ENCODE measurements at places on chromosomes 6 and 20.

GRCh38 chr6:157486572-157486971 lies 105.6 kb downstream of the ZDHHC14 start:
- no peak for DNase-seq

- DNase-seq = no peak
These were observed 11.6 kb upstream of the RSPO4 start for GRCh38 chr20:1013566-1014340.

GRCh38 chr20:11851646-11852045 lies 66.0 kb upstream of the BTBD3 start:
- no peak for DNase-seq

DNA sequence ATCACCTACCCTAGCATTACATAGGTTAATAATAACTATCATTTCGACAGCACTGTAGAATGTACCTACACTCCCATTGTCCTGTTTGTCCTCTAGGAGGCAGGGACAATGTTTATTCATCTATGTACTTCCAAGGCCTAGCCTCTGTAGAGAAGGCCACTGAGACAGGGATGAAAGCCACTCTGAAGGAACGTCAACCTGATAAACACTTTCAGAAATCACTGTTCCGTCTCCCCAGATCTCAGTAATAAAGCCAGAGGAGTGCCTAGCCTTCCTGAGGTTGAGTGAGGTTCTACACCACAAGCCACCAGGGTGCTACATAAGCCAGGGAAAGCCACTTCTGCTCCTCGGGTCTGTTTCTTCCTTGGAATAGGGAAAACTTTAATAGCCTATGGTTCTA lies 44.8 kb downstream of the POPDC3 start:
- DNase-seq = no peak

DNA sequence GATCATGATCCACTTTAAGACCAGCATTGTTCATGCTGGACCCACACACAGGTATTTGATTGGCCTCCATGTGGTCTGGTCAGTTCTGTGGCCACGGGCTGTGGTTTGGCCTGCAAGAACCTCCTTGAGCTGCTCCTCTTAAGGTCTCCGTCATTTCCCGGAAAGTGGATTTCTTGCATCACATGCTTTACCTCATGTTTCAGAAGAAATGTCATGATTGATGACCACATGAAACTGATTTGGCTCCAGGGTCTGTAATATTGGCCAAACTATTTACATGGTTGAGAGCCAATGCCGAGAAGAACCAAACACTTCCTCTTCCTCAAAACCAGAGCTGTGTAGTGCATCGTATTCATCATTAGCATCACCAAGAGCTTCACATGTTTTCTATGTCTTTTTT lies 13.2 kb upstream of the RSPH3 start:
- DNase-seq = no peak

DNA sequence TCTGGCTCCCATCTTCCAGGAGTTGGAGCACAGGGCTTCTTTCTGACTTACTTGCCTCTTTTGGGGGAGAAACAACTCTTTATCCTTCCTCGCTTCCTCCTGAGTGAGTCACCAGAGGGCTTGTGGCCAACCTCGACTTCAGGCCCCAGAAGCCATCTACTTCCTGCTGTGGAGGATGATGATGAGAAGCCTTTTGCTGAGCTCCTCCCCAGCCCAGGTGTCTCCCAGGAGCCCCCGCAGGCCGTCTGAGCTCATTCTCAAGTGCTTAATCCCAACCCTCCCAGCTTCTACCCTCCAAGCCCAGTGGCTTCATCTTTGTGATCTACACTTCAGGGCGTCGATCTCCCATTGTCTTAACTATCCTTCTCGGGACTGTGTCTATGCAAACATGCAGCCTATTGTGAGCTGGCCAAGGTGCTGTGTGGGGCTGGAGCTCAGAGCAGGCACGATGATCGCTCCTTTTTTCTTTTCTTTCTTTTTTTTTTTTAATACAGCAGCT lies 27.9 kb downstream of the SDCBP2 start:
- peak; percentile 43 for DNase-seq

DNA sequence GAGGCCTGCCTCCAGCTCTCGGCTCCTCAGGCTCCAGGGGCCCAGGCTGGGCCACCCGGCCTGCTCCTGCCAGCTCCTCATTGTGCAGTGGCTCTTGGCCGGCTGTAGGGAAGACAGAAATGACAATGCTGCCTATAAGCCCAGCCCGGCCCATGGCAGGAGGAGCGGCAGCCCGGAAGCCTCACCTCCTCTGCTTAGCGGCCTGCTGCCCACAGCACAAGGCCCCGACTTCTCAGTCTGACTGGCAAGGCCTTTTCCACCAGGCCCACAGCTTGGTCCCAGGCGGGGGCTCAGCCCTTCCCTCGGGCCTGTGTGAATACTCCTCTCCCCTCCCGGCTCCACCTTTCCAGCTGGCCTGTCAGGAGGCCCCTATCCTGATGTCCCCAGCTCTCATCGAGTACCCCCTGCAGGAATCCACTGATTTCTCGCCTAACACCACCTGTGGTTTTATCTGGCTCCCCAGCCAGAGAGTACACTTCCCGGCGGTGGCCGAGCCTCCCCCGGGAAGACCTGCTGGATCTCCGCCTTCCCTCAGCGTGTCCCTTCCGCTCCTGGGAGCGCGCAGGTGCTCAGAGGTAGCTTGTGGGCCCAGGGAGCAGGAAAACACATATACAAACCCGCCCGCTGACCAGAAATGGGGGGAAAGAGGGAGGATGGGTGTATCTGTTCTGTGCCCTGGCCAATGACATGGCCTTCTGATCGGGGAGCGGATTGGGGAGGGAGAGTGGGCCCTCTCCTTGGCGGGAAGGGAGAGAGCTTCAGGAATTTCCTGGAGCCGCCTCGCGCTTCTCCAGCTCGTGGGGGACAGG lies 963 bp downstream of the DDRGK1 start:
- DNase-seq = peak; percentile 36

DNA sequence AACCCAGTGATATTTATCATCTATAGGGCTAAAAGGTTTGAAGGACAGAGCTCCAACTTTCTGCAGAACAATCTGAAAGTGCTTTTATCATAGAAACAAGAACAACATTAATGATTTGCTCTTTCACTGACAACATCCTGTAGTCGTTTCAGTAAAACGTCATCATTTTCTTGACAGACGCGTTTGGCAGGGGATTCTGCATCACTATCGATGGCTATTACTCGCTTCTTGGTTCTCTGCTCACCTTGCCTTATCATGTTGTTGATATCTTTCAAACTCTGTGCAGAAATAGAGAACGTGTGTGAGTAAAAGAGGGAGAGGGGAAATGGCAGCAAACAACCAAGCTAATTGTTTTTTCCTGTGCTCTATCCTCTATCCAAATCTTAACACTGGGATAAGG lies 47.1 kb upstream of the SAMHD1 start:
- no peak for DNase-seq

DNA sequence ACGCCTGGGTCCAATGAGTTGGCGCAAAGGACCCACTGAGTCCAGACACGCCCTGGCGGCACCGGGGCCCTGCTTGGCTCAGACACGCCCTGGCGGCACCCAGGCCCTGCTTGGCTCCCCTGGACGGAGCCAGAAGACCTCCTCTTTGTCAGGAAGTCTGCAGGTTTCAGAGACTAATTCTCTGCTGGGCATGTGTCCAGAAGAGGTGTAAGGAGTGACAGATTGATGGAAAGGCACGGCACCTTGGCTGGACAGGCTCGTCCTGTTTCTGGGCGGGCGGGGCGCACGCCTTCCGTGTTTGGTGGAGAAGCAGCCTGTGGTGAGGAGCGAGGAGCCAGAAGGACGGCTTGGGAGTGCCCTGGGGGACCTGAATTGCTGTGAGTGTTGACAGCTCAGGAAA lies 23.1 kb upstream of the DACT2 start:
- DNase-seq = no peak

- no peak for DNase-seq
These were observed 244.7 kb downstream of the CBLN4 start for GRCh38 chr20:55760586-55760985.

DNA sequence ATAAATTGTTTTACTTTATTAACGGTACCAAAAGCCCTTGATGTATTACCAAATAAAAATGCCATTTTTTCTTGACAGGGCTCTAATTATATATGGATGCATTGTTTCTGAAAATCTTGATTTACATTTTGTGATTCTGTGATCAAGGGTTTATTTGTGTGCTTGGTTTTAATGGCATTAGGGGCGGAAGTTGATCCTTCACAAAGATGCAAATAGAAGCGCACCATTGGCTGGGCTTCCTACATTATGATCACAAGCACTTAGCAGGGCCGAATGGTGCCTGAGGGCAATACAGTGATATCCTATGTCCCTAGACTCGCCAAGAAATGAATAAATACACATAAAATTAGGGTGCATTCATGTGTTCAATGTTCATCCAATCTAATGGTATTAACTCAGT lies 172.9 kb upstream of the UST start:
- no peak for DNase-seq

- DNase-seq = peak; percentile 80
These were observed 11.5 kb downstream of the NFKBIL1 start for GRCh38 chr6:31558631-31559500.

DNA sequence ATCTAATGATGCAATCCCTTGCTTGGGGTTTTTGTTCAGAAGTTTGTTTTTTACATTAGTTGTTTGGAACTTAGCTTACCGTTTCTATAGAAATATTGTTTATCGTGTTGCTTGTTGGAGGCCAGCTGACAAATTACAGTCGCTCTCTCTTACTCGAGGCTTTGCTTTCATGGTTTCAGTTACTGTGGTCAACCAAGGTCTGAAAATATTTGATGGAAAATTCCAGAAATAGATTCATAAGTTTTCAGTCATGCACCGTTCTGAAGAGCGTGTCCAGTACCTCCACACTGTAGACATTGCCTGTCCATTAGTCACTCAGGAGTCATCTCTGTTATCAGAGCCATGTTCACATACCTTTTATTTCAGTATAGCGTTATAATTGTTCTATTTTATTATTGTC lies 47.9 kb downstream of the DEK start:
- DNase-seq = no peak

GRCh38 chr20:634148-634925 lies 18.7 kb downstream of the SRXN1 start:
- no peak for DNase-seq

DNA sequence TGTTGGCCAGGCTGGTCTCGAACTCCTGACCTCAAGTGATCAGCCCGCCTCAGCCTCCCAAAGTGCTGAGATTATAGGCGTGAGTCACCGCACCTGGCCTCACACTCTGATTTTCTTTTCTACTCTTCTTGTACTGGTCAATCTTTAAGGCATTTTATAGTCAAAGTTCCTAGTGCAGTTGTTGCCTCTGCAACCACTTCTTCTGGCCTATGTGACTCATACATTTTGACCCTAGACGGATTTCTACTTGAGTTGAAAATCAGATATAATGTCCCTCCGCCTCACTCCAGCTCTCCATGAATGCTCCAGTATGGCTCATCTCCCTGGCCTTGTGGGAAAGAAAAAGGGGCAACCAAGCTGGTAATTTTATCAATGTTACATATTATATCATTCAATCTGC lies 42.4 kb downstream of the TNFRSF21 start:
- no peak for DNase-seq

DNA sequence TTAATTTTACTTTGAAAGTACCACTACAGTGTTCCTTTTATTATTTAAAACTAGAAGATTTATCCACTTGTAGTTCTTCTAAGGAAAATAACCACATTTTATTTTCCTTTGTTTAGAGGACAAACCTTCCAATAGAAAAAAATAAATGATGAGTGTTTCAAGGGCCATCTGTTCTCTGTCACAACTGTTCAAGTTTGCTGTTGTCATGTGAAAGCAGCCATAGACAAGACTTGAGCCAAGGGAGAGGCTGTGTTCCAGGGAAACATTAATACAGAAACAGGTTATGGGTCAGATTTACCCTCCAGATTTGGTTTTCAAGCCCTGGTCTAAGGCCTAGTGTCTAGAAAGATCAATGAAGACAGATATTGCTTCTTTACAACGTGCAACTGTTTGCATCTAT lies 463.6 kb downstream of the C6orf118 start:
- no peak for DNase-seq

DNA sequence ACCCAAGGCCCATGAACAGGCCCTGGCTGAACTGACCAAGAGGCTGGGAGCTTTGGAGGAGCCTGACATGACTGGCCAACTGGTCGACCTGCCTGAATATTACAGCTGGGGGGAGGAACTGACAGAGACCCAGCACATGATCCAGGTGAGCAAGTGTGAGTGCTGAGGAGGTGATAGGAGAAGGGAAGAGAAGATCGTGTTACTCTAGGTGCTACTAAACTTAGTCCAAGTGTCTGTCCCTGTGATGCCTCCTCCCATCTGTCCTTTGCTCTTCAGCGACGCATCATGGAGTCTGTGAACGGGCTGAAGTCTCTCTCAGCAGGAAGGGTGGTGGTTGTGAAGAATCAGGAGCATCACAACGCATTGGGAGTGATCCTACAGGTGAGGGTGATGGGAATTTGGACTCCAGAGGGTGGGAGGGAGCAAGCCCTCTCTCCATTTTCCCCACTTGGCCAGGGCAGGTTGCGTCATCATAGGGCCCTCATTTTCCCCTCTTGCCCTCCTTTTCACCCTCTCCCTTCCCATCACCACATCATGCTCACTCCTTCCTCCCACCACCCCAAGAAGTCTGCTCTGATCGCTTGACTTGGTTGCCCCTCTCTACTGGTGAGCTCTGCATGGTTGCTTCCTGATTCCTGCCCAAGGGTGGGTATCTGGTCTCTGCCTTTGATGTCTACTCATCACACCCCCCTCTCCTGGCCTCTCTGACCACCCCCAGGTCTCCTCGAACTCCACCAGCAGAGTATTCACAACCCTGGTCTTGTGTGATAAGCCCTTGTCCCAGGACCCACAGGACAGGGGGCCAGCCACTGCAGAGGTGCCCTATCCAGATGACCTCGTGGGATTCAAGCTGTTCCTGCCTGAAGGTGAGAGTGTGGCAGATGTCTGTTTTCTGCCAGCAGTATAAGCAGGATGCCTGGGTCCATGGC lies 4.7 kb downstream of the DXO start:
- no peak for DNase-seq

- no peak for DNase-seq
These were observed 3.9 kb upstream of the KIAA0408 start for GRCh38 chr6:127463056-127463455.

- DNase-seq = no peak
These were observed 24.3 kb upstream of the NHSL1 start for GRCh38 chr6:138523347-138524210.

DNA sequence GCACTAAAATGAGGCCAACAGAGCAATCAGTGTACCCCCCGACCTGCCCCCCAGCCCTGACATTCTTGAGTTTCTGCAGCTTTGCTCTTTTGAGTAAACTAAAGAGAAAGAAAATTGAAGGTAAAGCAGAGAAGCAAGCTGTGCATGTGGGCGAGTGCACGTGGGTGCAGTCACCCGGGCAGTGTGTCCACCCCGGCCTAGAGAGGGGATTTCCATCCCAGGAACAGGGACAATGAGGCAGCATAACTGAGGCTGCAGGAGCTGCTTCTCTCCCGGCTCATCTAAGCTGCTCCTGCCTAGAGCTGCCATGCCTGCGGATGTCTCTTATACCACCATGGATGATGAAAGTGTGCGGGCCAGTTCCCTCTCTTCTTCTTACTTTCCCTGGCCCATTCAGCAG lies 16.8 kb downstream of the CASS4 start:
- DNase-seq = no peak

DNA sequence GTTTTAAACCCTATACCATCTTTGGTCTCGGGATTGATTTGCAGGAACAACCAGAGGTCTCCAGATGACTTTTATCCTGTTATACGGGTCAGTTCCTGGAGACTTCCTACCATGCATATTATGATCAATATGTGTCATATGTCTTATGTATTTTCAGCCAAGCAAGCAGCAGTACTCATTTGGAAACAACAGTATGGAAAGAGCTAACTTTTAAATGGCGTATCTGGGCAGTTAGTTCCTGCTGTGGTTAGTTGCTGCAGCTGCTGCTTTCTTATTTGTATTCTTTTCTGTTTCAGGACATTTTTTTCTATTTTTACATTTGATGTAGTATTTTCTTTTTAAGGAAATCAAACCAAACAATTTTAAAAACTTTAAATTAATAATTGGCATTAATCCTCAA lies 207.5 kb downstream of the MANEA start:
- no peak for DNase-seq
